ENCODE measurements at places on chromosomes 3 and 15. TPM values are rescaled to one million over a fixed set of nuclear protein-coding genes. Genes with fewer than 3 reads are reported as not detected.

DNA sequence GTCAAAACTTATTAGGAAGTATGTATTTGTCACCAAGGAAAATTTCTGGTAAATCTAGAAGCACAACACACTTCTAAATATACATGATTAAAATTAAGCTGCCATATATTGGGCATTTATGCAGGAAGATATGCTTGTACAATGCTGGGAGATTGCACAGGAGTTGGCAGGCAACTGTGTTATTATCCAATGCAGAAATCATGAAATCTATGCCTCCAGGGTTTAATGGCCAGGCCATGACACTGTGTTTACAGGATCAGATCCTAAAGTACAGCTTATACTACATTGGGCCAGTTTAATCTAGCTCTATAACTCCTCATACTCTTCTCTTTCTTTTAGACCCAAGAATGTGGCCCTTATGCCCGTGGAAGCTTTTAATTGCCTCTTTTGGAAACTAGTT is 391.4 kb upstream of the DPH6 start:
- DNase-seq = no peak

The CACNA1D gene
- not detected for polyA plus RNA-seq

DNA sequence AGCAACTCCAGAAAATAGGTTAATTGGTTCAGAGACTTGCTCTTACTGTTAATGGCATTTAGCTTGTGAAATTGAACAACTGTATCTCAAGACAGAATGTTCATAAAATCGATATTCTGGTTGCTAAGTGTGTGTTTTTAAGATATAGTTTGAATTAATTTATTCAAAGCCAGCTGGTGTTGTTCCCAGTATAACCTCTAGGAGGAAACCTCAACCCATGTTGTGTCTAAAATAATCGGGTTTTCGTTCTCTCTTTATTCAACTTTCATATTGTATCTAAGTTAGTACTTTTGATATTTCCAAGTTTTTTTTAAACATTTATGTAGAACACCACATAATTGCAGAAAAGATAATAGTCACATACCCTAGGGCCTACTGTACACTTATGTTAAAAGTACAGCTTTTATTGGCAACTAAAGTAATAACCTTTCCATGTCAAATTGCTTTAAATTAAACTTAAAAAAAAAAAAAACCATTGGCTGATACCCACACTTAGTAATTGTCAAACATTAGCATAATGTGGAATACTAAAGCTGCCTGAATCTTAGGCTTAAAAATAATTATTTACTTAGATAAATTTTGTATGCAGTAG is 90.9 kb downstream of the SAMMSON start:
- no peak for DNase-seq

The HTR3E gene
- not detected for polyA plus RNA-seq

DNA sequence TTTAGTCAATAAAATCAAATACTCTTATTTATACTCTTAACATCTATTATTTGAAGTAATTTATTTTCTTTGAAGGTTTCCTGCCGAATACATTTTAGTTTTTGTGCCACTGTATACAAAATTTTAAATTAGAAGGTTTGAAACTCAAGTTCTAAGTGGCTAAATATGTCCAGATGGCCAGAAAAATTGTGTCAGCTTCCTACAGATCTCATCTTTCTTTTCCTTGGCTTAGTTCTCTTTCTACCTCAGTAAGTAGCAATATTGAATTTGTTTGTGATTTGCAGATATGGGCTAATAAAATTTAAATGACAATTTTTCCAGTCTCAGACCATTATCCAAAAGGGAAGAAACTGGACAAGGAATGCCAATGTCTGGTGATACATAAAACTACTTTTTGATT is 452.1 kb downstream of the ROBO2 start:
- no peak for DNase-seq
